ENCODE measurements at places on chromosomes 11 and 22.

DNA sequence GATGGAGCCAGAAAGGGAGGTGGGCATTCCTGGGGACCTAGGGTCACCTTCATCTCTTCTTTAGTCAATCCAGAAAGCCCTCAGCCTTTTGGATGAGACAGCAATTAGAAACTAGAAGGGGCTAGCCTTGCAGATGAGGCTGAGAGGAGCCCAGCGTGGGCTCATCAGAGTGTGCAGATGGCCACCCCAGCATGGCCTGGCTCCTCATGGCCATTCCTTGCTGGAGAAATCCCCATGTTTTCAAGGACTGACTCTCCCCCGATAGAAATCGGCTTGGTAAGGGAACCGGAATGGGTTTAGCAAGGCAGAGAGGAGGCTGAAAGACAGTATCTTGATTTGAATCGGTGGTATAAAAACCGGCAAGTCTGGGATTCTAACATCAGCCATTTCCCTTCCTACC lies 274.6 kb downstream of the BUD13 start:
- DNase-seq: no peak

GRCh38 chr11:78214331-78215194 lies 25.8 kb downstream of the USP35 start:
- no peak for DNase-seq

GRCh38 chr22:32222991-32223390 lies 18.1 kb upstream of the RFPL2 start:
- no peak for DNase-seq

- DNase-seq: no peak
These were observed 231.0 kb upstream of the SORL1-AS1 start for GRCh38 chr11:121683791-121684190.

DNA sequence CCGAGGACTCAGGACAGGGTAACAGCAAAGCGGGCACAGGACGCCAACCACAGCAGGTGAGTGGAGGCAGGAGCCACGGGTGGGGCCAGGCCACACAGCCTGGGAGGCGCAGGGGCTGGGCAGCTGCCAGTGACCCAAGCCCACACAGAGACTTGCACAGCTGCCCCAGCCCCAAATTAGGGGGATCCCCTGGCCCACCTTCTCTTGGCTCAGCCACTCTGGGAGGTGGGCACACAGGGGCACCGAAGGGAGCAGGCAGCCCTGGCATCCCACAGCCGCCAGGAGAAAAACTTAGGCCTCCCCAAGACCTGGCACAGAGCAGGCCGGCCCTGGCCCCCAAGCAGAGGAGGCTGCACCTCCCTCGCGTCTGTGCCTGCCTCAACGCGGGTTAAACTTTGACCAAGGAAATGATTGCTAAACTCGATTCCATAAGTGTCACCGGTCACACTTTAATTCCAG lies at the start of gene SLC22A12:
SLC22A12 (plus strand) TSS at position 458 of the 459 bp plus-strand sequence. CDS start 337 bp downstream, outside the sequence.
- DNase-seq: no peak

DNA sequence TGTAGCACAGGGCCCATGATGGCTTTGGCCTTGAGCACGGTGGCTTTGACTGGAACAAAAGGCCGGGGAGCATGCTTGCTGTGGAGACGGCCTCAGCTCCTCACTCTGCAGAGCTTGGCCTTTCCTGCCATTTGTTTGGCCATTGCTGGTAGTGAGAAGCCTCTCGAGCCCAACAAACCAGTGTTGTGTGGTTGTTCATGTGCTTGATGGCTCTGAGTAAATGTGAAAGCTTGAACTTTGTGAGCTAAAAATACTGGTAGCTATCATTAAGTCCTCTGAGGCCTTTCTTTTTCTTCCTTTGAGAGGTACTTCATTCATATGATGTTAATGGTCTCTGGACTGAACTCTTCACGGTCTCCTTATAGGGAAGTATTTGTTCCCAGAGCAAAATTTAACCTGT lies 39.6 kb downstream of the NAT10 start:
- DNase-seq: no peak

DNA sequence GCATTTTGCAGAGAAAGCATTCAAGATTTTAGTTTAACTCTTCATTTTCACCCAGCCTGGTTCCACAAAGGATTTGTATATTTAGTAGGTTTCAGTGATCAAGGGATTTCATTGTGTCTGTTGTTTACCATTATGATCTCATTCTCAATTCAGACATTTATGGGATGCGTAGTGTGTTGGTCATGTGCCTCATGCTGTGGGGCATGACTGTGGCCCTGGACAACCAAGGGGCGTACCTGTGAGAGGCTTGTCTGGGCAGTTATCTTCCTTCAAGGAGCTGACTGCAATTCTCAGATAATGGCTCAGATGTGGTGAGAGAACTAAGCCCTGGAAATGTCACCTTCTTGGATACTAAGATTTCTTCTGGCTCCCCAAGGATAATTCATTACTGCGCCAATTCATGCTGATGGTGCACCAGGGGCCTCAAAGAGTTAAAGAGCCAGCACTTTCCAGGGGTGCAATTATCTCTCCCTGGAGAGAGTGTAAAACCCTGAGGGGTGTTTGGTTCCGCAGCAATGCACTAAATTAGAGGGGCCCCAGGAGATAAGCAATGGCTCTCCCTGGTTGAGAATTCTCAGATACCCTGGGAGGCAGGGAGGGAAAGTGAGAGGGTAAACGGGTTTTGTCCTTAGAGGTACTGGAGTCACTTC lies 32.2 kb downstream of the SLC6A5 start:
- DNase-seq: no peak

DNA sequence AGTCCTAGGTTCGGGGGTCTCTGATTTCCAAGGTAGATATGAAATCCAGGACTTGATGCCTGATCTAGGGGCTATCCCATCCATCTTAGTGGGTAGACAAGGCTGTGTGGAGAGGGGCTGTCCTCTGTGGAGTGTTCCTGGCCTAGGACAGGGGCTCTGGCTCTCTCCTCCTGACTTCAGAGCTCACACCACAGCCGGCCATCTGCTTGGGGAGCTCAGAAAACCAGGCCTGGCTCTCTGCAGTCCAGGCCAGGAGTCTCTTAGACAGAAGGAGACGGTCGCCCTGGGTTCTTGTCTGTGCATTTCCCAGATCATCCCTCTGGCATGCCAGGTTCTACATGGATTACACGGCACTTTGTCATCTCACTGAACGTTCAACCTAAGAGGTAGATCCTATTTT lies 17.9 kb downstream of the TUB start:
- no peak for DNase-seq

DNA sequence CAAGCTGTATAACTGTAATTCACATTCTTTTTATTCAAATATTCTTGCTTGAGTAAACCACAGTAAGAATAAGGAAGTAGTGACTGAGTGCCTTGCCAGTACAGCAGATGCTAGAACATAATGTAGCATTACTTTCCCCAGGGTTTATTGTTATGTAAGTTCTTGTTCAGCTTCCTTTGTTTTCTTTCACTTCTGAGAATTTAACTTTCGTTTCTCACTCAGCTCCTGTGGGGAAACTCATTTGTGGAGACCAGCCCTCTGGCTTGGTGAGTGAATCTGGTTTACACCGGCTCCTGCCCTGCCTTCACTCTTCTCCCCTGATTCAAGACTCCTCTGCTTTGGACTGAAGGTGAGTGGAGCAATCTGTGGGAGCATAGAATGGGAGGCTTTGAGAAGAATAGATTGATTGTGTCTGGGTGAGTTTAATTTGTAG lies at the start of gene TRIM22:
TRIM22 (plus strand) TSS at position 240 of the 433 bp plus-strand sequence. CDS start 6,443 bp downstream, outside the sequence.
- DNase-seq: peak; percentile 5

DNA sequence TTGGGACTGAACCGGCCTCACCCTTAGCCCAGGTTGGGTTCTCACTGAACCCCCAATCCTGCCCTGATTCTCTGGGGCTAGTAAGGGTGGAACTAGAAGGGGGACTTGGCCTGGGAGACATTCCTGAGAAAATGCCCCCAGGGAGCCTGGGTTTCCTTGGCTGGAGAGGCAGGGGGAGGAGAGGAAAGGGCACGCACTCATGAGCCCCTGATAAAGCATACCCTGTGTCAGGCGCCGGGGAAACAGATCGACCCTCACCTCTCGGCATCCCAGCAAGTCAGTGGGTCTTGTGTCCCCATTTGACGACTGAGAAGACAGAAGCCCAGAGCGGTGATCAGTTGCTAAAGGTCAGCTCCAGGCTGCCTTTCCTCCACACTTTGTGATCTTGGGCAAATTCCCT lies 47.7 kb upstream of the RTL6 start:
- no peak for DNase-seq

DNA sequence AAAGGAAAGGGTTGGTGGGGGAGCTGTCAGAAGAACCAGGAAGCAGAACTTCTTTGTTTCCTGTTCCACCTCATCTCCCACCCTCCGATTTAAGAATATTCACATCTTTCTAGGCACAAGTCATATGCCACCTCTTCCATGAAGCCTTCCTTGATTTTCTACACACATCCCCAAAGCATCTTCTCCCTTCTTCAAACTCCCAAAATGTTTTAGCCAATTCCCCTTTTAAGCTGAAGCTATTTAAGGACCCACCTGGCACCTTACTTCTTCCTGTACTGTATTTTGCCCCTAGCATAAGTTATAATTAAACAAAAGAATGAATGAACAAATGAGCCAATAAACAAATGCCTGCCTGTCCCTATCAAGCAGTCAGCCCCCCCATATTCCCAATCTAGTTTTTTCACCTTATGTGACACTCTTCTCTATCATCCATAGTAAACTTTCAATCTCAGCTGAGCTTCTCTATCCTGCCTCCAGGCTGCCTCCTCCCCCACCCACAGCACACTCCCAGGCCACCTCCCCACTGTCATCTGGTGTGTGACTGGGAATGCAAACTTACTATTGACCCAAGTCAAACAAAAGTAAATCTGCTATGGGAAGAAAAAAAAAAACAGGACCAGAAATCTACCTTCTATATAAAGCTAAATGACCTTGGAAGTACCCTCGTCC lies 3.9 kb downstream of the TNKS1BP1 start:
- no peak for DNase-seq

GRCh38 chr11:119763071-119763728 lies 34.2 kb upstream of the NECTIN1 start:
- DNase-seq: no peak

DNA sequence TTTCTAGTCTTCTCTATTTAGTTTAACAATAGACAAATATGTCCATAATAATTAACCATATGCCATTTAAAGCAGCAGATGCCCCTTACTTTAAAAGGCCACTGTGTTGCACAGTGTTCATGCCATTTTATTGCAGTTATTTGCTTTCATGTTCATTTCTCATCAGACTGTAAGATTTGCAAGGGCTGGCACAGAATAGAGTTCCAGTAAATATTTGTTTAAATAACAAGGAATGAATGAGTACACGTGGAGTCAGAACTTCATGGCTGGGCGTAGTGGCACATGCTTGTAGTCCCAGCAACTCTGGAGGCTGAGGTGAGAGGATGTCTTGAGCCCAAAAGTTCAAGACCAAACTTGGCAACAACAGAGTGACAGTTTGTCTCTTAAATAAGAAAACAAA lies 1228.6 kb downstream of the LRRC4C start:
- DNase-seq: no peak

Measured in occipital lobe (tissue), 3 donors.